Stimulated activated CD4-positive, alpha-beta T cell treated with anti-CD3 and anti-CD28 coated beads, Interleukin-2, amount 100 ng/mL, for 4 hours (primary cell): ENCODE measurements at places on chromosomes 16 and 17.

- DNase-seq: no peak
Measured at GRCh38 chr17:72624226-72624625, 468.3 kb downstream of the SLC39A11 start.

- no peak for DNase-seq
Measured at GRCh38 chr16:55088098-55088497, 157.4 kb downstream of the IRX5 start.

GRCh38 chr17:48723423-48724250, 652 bp downstream of the PRAC2 start:
- no peak for DNase-seq

DNA sequence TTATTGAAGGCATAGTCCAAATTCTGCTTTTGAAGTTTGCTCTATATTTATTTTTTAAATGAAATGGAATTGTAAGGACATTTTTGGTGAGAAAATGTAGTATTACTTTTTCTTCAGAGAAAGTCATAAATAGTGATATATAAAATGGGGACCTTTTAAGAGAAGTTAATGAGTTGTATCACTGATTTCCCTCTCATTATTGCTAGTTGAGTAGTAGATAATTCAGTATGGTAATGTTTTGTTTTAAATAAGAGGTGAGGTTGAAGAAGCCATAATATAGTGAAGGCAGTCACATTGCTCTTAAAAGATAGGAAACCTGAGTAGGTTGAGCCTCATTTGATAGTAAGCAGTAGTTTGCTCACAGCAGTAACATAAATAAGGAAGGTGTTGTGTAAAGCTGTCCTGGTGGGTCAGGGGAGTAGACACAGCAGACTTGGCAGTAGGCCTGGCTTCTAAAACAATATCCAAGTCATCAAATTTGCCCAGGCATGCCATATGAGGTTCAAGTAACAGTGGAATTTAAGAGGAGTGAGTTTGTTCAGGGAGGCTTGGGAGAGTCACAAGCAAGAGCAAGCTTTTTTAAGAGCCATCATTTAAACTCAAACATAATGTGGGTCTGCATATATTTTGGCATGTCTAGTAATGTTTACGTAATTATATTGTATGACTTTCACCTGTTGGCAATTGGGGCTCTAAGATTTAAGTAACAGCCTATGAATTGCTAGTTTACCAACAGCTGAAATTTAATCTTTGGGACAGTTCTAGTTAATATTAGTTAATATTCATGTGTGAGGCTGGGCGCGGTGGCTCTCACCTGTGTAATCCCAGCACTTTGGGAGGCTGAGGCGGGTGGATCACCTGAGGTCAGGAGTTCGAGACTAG, 6.5 kb downstream of the NFATC3 start:
- DNase-seq: no peak

GRCh38 chr16:78524066-78524595, 424.7 kb downstream of the WWOX start:
- no peak for DNase-seq

- DNase-seq: no peak
Measured at GRCh38 chr17:7502987-7503386, 18.8 kb downstream of the POLR2A start.

GRCh38 chr16:75423723-75424104, 9.6 kb downstream of the CFDP1 start:
- no peak for DNase-seq

DNA sequence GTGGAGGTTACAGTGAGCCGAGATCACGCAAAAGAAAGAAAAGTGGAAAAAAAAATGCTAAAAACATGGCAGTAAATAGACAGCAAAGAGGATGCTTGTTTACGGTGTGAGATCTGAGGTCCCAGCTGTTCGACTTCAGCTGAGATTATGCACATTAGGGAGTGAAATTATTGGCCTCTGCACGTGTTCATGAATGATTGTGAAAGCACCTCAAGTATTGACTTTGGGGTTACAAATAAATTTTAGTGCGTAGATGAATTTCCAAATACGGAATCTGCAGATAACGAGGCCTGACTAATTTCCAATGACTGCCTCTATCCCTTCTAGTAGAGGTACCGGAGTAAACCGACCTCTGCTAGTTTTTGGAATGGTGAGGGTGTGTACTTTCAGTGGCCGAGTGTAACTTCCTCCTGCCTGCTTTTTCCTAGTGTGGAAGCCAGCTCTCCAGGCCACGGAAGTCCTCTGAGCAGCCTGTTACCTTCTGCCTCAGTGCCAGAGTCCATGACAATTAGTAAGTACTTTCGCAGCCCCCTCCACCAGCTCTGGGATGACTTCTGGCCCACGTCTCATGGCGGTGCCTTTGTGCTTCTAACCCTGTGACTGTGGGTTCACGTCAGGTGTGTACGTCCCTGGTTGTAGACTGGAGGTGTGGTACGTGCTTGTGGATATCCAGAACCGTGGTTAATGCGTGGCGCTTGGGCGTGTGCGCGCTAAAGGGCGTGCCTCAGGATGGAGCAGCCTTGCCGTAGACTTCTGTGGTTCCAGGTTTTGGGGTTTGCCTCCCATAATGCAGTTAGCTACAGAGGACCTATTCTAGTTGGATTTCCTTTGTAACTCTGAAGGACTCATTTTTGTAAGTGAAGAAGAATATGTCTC, 102.1 kb downstream of the SNX29 start:
- no peak for DNase-seq

DNA sequence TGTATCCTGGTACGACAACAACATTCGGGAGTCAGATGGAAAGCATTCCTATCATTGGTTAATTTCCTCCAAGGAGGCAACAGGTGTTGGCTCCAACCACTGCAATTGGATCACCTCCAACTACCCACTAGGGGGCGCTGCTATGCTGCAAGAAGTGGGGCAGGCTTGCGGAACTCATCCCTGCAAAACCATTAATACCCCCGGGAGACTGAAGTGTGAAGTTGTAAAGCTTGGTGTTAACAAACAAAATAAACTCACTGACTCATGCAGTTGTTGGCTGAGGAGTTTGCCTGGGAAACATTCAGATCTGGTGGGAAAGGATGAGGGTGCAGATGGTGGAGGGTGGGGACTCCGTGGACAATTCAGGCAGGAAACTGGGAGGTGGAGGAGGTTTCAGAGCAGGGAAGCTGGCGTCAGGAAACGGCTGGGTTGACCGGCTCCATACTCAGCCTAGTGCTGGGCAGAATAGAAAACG, 84.9 kb downstream of the HS3ST2 start:
- peak; percentile 19 for DNase-seq

DNA sequence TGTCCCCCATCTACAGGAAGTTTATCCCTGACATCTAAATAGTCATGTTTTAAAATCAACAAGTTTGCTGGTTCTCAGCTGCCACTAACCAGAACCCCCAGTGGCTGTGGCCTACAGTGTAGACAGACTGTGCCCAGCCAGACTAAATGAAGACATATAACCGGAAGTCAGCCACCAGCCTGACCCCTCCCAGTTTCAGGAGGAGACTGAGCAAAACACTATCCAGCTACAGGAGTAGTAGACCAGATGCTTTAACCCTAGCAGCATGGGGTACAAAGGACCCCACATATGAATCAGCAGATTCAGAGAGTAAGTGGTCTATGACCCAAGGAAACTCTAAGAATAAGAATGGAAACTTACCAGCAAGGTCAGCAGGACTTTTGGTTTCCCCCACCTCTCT, 83.4 kb downstream of the HIC1 start:
- DNase-seq: no peak

DNA sequence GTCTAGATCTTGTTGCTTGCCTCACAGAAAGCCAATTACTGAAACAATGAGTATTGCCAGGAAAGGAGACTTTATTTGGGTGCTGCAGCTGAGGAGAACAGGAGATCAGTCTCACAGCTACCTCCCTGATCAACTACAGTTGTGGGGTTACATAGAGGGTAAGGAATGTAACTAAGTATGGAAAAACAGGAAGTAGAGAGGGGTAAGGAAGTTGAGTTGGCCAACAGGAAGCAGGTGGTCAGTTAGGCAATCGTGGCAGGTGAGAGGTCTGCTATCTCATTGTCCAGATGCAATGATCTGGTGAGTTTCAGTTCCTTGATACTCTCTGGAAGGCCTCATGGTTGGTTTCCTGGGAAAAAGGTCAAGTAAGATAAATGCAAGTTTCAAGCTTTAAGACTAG, 333.1 kb upstream of the GOT2 start:
- DNase-seq: no peak

- no peak for DNase-seq
Measured at GRCh38 chr16:81879625-81880024, 100.5 kb downstream of the PLCG2 start.

GRCh38 chr17:21463779-21464407, 87.7 kb downstream of the KCNJ12 start:
- DNase-seq: no peak

DNA sequence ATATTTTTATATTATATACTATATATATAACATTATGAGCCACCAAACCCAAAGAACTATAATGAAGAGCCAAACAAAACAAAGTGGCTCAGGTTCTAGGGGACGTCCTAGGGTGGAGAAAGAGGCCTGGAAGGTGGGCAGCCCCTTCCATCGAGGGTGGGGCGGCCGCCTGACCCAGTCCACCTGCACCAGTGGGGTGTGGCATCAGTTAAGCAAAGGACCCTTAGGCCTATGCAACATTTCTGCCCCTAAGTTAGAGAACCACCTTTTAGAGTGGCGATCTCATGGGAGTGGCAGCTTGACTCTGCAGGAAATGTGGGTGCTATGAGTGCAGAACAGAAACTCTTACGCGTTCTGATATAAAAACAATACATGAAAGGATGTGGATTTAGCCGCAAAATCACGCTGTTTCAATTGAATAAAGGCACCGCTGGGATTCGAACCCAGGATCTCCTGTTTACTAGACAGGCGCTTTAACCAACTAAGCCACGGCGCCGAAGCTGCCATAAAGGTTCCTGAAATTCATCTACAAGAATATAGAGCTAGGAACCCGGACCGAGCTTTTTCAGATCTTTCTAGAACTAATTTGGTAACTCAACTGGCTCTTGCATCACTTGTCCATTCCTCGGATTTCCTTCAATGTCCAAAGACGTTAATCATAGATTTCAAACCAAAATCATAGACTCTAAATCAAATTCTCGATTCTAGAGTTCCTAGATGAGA, 15.6 kb upstream of the AURKB start:
- DNase-seq: peak; percentile 60

- DNase-seq: peak; percentile 64
Measured at GRCh38 chr17:40355123-40355803, 9.3 kb downstream of the GJD3 start.

GRCh38 chr16:51019617-51020016, 131.5 kb downstream of the SALL1 start:
- no peak for DNase-seq

DNA sequence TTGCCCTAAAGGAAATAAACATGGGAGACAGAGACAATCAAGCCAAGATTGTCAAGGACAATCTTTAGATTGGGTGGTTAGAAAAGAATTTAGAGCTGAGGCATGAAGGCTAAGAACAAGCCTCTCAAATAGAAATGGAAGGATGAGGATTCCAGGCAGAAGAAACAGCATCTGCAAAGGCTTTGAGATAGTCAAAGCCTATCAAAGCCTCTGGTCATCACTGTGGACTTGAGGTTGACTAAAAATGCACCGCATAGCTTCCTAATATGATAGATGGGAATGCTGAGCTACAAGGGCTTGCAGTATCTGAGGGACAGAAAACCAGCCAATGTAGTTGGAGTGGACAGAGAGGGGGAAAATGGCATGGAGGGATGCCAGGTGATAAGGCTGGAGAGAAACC, 109.8 kb upstream of the FAM20A start:
- DNase-seq: no peak

GRCh38 chr17:32732900-32733299, 144.0 kb downstream of the MYO1D start:
- no peak for DNase-seq

- DNase-seq: no peak
Measured at GRCh38 chr17:57946798-57947358, 8.3 kb downstream of the CUEDC1 start.

GRCh38 chr16:15434425-15435215, at the start of gene BMERB1:
BMERB1 (plus strand) TSS chr16:15434588; CDS start chr16:15434654, 66 bp downstream.
- peak; percentile 37 for DNase-seq

GRCh38 chr17:6352801-6353560, 81.9 kb downstream of the AIPL1 start:
- DNase-seq: no peak

GRCh38 chr16:85716680-85717038, 27.9 kb upstream of the GINS2 start:
- no peak for DNase-seq

DNA sequence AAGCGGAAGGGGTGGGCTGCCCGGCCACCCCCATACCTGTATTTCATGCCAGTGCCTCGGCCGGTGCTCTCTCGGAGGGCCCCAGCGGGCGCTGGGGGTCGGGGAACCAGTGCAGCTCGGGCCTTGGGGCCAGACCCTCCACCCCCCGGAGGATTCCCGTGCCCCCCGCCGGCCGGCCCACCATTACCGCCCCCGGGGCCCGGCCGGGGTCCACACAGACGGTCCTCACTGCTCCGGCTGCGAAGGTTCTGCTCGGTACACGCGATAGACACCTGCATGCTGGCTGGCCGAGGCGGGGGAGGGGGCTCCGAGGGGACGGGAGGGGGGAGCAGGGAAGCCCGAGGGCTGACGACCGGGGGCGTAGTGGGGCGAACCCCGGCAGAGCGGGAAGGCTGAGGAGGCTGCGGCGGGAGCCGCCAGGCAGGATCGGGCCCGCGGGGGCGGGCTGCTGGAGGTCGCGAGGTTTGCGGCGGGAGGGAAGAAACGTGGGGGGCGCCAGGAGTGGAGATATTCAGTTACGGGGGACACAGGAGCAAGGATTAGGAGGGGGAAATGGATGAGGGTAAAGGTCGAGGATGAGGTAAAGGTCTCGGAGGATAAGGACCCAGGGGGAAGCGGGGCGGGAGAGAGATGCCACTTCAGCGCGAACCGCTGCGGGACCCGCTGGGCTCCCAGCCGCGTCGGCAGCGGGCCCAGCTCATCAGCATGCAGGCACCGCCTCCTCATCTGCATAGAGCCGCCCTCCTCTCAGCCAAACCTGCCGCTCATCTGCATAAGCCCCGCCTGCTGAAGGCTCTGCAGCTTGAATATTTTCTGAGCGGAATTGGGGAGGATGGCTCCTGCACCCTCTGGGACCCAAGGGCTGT, at the start of gene KCNAB3:
Gene KCNAB3, minus strand, starts transcription at position 699 of the 866 bp plus-strand sequence. Its CDS starts 421 bp downstream, at position 278.
- DNase-seq: no peak

DNA sequence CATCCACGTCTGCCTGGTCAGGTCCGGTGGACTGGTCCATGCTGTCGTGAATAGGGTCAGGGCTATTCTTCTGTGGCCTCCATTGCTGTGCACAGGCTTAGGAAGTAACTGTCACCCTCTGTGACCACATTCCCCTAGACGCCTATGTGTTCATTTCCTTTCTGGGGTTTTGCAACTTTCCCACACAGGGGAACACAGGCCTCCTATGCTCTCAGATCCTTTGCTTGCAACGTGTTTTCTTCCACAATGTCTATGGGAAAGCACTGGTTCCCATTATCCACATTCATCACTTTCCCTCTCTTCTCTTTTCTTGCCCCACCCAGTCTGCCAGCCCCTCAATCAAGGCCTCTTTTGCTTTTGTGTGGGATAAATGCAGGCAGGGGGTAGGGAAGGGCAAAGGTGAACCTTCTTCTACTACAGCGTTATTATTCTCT, 43.2 kb upstream of the DNAJA2 start:
- no peak for DNase-seq

GRCh38 chr17:74394977-74395376, 27.7 kb downstream of the GPR142 start:
- no peak for DNase-seq
